Mesenchymal stem cell (in vitro differentiated cells and primary cell): ENCODE measurements at places on chromosomes 4 and X.

- peak; percentile 33 for DNase-seq
- no peak overlapping the region for H3K27ac ChIP-seq
- no peaks in the 10 kb centered on the region for H3K36me3 ChIP-seq
- no peaks in the 10 kb centered on the region for H3K4me1 ChIP-seq
Observed at GRCh38 chr4:127000110-127000509, 632.6 kb upstream of the INTU start.

DNA sequence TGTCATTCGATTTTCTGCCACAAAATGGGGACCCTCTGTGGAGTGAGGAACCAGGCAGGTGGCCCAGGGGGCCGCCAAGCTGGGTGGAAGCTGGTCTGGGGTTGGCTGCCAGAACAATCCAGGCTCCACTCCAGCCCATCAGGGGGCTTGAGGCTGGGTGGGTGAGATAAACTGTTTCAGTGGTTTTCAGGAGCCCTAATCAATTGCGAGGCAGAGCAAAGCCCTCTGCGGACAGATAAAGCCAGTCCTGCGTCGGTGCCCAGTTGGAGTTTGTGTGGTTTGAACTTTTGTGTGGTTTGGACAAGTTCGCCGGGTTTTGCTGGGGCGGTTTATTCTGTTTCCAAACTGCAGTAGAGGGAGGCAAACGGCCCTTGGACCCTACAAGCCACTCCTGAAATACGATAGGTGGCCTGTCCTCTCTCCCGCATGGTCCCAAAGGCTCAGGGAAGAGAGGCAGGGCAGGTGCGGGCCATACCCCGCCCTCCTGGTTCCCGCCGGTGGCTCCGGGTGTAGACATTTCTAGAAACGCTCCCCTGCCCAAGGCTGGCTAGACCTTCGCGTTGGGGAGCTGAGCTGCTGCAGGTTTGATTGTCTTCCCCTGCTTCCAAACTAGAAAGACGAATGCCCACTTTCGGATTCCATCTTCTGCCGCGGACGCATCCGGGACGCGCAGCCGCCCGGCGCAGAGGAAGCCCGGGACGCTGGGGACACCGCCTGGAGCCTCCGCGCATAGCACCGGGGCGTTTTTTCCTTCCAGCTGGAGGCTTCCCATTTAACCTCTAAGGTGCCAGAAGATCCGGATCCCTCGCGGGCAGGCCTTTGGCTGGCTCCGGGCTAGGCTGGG lies 169.0 kb upstream of the BCOR start:
- DNase-seq, result peak; percentile 79
- peaks cover 25% of the 10 kb centered on the region for H3K27me3 ChIP-seq
- peak overlapping the region; percentile 79 for H3K4me3 ChIP-seq
- no peak overlapping the region for H3K27ac ChIP-seq
- H3K36me3 ChIP-seq, result no peaks in the 10 kb centered on the region

DNA sequence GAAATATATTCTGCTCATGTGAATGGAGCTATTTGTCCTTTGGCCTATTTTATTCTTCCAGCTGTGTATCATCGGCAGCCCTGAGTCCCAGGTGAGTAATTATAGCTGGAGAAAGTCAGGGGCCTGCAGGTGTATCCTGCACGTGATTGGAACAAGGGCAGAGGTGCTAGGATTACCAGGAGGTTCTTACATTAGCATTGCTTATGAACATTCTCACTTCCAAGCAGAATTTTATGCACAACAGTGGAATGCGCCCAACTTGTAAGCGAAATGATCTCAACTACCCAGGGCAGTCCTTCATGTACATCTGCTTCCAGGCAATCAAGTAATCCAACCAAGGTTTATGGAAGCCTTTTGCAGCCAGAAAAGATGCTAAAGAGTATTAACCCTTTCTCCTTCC lies 68.9 kb upstream of the NRK start:
- no peaks in the 10 kb centered on the region for H3K36me3 ChIP-seq
- no peaks in the 10 kb centered on the region for H3K27me3 ChIP-seq
- H3K27ac ChIP-seq, result no peak overlapping the region
- DNase-seq, result no peak
- H3K4me3 ChIP-seq, result no peak overlapping the region
- no peaks in the 10 kb centered on the region for H3K4me1 ChIP-seq

- H3K4me1 ChIP-seq, result peaks cover 2% of the 10 kb centered on the region
- no peaks in the 10 kb centered on the region for H3K27me3 ChIP-seq
- peak; percentile 27 for DNase-seq
- no peak overlapping the region for H3K4me3 ChIP-seq
Observed at GRCh38 chr4:25330905-25331808, 18.6 kb downstream of the ZCCHC4 start.

GRCh38 chr4:181331214-181331613 lies 912.0 kb upstream of the TENM3 start:
- H3K27ac ChIP-seq, result no peak overlapping the region
- H3K4me1 ChIP-seq, result no peaks in the 10 kb centered on the region
- H3K36me3 ChIP-seq, result no peaks in the 10 kb centered on the region
- DNase-seq, result no peak

DNA sequence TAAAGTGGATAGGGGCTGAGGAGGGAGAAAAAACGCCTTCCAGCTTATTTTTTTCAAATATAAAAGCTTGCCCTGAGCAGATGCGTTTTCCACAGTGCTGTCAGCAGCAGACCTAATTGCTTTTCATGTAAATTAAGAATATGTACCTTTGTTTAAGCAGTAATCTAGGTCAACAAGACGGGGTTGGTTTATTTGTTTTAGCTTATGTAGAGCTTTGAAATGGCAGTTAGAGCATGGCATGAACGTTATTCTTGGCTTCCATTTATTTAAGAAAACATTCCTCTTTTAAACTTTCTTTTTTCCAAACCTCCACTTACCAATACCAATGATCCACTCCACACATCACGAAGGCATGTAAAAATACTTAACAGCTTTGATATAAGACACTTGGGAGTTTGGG lies 220.3 kb upstream of the TENM3 start:
- no peak for DNase-seq
- H3K4me3 ChIP-seq, result no peak overlapping the region
- H3K27ac ChIP-seq, result no peak overlapping the region
- H3K4me1 ChIP-seq, result no peaks in the 10 kb centered on the region
- no peaks in the 10 kb centered on the region for H3K27me3 ChIP-seq

DNA sequence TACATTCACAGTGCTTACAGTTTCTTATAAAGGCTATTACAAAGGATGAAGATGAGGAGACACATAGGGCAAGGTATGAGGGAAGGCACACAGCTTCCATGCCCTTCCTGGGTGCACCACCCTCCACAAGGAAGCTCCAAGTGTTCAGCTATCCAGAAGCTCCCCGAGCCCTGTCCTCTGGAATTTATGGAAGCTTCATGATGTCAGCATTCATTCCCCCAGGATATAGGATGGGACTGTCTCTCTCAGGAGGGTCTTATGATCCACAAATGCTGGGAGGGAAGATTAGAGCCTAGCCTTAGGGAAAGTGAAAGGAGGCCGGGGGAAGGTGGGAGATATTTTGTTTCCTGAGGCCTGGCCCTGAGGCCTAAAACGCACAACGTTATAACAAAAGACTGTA lies 236.0 kb downstream of the ANK2 start:
- H3K4me3 ChIP-seq, result no peak overlapping the region
- H3K27ac ChIP-seq, result no peak overlapping the region
- no peak for DNase-seq
- H3K27me3 ChIP-seq, result no peaks in the 10 kb centered on the region

GRCh38 chr4:111943796-111944203 lies 201.5 kb upstream of the FAM241A start:
- peaks cover 1% of the 10 kb centered on the region for H3K4me1 ChIP-seq
- no peak overlapping the region for H3K4me3 ChIP-seq
- H3K27ac ChIP-seq, result no peak overlapping the region
- no peaks in the 10 kb centered on the region for H3K36me3 ChIP-seq
- H3K27me3 ChIP-seq, result no peaks in the 10 kb centered on the region
- DNase-seq, result peak; percentile 49

DNA sequence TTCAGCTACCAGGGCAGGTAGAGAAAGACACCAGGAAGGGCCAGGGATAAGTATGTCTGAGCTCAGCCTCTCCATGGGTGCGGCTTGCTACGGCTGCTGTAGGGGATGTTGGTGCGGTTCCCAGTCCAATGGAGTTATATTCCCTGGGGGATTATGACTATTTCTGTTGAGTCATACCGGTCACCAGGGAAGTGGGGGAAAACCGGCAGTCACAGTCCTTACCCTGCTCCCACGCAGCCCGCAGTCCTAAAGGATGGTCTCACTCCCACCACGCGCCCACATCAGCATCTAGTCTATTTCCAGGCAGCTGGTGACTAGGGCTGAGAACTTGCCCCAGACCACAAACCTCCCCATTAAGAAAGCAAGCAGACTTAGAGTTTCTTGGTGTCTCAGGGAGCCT lies 191.6 kb downstream of the VEGFC start:
- H3K4me3 ChIP-seq, result no peak overlapping the region
- DNase-seq, result no peak
- H3K36me3 ChIP-seq, result no peaks in the 10 kb centered on the region
- H3K27ac ChIP-seq, result no peak overlapping the region
- H3K4me1 ChIP-seq, result no peaks in the 10 kb centered on the region

GRCh38 chr4:106273831-106274230 lies 42.2 kb downstream of the TBCK start:
- H3K36me3 ChIP-seq, result peaks cover 4% of the 10 kb centered on the region
- H3K27ac ChIP-seq, result no peak overlapping the region
- no peak overlapping the region for H3K4me3 ChIP-seq
- H3K4me1 ChIP-seq, result no peaks in the 10 kb centered on the region
- H3K27me3 ChIP-seq, result no peaks in the 10 kb centered on the region
- peak; percentile 10 for DNase-seq

- no peak for DNase-seq
- no peaks in the 10 kb centered on the region for H3K27me3 ChIP-seq
- no peaks in the 10 kb centered on the region for H3K4me1 ChIP-seq
- no peaks in the 10 kb centered on the region for H3K36me3 ChIP-seq
- H3K4me3 ChIP-seq, result no peak overlapping the region
- no peak overlapping the region for H3K27ac ChIP-seq
Observed at GRCh38 chr4:56748271-56748670, 67.2 kb upstream of the HOPX start.

DNA sequence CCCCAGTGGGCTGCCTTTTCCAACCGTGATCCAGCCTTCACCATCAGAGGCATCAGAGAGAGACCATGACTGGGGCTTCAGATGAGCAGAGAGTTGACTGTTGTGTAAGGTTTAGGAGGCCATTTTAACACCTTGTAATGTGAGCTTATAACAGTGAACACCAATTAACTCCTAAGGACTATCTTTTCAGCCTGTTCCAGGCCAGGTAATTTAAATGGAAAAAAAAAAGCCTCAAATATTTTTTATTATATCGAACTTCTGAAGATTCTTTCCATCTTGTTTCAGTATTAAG lies 13.3 kb upstream of the ELOVL6 start:
- no peaks in the 10 kb centered on the region for H3K27me3 ChIP-seq
- no peaks in the 10 kb centered on the region for H3K4me1 ChIP-seq
- no peaks in the 10 kb centered on the region for H3K36me3 ChIP-seq
- H3K27ac ChIP-seq, result no peak overlapping the region

DNA sequence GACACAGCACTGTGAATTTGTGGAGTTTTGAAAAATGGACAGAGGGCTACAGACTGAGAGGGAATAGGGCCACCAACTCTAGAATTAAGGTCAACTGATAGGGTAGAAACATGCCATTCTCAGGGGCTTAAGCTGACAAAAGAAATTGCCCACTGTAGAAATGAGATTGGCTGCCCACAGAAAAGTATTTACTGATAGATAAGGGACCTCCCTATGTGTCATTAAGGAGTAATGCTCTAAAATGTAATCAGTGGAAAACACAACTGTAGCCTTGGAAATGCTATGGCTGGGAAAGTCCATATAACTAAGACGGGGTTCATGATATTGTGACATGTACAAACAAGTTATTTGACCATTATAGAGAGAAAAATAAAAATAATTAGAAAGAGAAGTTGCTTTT lies 4.6 kb downstream of the RTL9 start:
- DNase-seq, result no peak
- H3K4me3 ChIP-seq, result no peak overlapping the region
- H3K36me3 ChIP-seq, result no peaks in the 10 kb centered on the region
- peaks cover 30% of the 10 kb centered on the region for H3K27me3 ChIP-seq

- peaks cover 5% of the 10 kb centered on the region for H3K4me1 ChIP-seq
- no peaks in the 10 kb centered on the region for H3K27me3 ChIP-seq
- peak overlapping the region; percentile 92 for H3K27ac ChIP-seq
- DNase-seq, result peak; percentile 17
- H3K4me3 ChIP-seq, result no peak overlapping the region
Observed at GRCh38 chr4:76458825-76459224, 23.8 kb downstream of the SHROOM3 start.

DNA sequence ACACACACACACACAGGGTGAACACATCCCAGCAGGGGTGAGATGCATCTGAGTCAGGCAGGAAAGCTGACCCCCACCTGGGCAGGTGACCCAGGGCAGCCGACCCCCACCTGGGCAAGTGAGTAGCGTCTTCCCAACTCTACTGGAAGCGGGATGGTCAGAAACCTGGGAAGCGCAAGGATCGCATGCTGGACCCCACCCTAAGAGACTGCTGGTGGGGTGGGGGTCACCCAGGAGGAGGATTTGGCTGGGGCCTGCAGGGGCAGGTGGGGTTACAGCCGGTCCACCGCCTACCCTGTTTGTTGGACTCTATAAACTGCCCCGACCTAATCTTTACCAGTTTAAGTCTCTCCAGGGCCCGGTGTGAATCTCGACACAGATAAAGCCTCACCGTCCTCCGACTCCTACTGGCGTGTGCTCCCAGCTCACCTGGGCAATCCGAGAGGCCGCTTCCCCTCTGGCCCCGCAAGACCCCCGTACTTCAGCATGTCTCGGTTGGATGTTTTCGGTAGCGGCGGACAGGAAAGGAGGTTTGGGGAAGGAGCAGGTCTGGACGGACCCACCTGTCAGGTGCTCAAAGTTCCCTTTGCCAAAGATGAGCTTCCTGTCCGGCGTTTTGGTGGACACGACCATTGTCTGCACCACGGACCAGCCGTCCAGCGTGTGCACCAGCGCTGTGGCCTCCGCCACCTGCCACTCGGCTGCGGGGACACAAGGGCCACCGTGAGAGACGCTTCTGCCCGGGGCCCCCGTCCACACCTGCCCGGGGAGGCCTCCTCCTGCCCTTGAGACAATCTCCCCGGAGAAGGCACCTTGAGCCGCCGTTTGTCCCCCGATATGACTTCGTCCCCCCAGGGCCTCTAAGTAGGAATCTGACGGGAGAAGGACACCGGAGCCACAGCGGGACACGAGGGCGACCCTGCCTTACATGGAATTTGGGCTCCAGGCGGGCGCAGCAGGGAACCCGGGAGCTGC lies 2.0 kb downstream of the GTPBP6 start:
- no peak for DNase-seq
- no peak overlapping the region for H3K4me3 ChIP-seq

GRCh38 chr4:154595807-154596206 lies 5.3 kb upstream of the FGA start:
- H3K4me3 ChIP-seq, result no peak overlapping the region
- no peak overlapping the region for H3K27ac ChIP-seq
- H3K4me1 ChIP-seq, result peaks cover 1% of the 10 kb centered on the region
- no peaks in the 10 kb centered on the region for H3K27me3 ChIP-seq
- no peaks in the 10 kb centered on the region for H3K36me3 ChIP-seq

DNA sequence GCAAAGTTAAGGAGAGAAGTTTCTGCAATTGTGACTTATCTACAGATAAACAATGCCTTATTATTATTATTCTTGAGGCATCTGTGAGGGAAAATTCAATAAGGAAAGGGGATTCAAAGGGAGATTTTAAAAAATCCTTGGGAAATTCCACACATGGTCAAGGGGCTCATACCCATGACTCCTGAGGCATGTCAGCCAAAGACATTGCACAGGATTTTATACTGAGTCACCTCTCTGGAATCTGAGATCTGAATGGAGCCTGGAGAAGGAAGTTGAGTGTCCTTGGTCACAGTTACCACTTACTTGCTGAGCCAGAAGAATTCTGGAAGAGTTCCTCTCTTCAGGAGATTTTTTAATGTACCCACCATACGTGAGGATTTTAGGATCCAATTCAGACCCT lies 14.4 kb upstream of the CXCL8 start:
- H3K36me3 ChIP-seq, result no peaks in the 10 kb centered on the region
- H3K4me3 ChIP-seq, result no peak overlapping the region
- no peaks in the 10 kb centered on the region for H3K27me3 ChIP-seq
